Activated CD4-positive, alpha-beta T cell treated with anti-CD3 and anti-CD28 coated beads, Interleukin-2, Interleukin-4, amounts not matched to agents 100 ng/mL and 50 ng/mL, durations not matched to agents 16 hours and 8 hours (primary cell): ENCODE measurements at places on chromosomes 12 and 14.

DNA sequence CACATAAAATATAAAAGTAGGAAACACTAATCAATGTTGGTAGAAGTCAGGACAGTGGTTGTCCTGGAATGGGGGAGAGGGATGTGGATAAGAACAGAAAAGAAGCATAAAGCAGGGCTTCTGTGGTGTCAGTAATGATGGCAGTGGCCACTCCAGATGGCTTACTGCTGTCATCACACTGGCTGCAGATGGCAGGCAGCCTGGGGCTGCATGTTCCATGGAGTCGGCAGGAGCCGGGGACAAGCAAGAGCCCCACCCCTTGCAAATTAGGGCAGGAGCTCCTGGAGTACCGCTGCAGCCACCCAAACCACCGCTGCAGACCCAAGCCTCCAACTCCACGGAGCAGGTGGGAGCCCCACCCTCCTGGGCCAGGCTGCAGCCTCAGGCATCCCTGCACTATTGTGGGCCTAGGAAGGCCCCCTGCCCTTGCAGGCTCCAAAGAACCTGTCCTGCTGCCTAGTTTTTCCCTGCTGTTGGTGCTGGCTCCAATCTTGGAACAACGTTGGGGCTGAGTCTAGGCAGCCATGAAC is 28.8 kb upstream of the SLC5A8 start:
- no peak for DNase-seq

GRCh38 chr12:87171356-87171755 is 857.8 kb downstream of the C12orf50 start:
- DNase-seq, result no peak

- DNase-seq, result no peak
Measured at GRCh38 chr12:15627995-15628945, 160.9 kb downstream of the EPS8 start.

DNA sequence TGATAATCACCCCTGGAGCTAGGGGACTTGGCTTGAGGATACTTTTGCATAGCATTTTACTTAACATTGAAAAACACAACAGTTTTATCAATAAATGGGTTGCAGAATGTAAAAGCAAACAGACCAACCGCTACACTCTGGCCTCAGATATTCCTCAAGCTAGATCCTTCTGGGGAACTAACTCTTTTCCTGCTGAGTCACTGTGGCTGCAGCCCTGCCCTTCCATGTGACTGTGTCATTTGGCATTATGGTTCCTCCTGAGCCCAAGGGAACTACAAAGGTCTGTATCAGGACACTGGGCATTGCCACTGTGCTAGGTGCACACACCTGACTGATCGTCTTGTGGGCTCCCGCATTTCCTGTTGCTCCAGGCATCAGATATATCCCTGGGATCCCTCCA is 56.6 kb downstream of the TTC9 start:
- DNase-seq, result no peak

DNA sequence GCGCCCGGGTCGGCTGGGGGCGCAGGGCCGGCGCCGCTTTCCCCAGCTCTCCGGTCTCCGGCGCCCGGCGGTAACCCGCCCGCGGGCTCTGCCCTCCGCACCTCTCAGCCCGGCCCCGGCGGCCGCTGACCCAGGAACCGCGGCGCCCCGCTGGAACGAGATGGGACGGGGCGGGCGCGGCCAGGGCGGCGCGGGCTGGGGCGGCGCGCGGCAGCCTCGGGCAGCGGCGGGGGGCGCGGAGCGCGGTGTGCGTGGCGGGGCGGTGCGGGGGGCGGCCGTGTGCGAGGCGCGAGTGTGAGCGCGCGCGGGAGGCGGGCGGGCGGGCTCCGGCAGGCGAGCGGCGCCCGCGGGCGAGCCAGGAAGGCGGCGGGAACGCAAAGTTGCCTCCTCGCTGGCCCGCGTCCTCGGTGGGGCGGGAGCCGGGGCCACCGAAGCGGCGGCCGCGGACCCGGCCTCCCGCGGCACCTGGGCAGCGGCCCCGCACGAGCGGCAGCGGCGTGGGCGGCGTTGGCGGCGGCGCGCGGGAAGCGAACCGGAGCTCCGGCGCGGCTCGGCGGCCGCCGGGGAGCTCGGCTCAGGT is 671 bp upstream of the DIO3 start:
- no peak for DNase-seq

DNA sequence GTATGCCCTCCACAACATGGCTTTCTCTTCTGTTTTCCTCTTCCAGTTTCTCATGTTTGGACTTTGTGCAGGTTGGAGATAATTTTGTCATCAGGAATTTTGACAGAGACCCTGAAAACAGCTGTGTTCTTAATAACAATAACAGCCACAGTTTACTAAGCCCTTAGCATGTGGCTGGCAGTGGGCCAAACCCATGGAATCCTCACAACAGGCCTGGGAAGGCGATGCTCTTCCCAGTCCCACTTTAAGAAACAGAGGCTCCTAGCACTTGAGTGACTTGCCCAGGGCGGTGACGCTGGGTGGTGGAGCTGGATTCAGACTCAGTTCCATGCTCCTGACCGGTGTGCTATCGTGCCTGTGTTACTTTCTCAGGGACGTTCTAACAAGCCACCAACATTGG is 20.1 kb upstream of the PLEKHG3 start:
- DNase-seq, result no peak
